ENCODE measurements at places on chromosomes 11 and 22. TPM values are rescaled to one million over a fixed set of nuclear protein-coding genes. Genes with fewer than 3 reads are reported as not detected.

DNA sequence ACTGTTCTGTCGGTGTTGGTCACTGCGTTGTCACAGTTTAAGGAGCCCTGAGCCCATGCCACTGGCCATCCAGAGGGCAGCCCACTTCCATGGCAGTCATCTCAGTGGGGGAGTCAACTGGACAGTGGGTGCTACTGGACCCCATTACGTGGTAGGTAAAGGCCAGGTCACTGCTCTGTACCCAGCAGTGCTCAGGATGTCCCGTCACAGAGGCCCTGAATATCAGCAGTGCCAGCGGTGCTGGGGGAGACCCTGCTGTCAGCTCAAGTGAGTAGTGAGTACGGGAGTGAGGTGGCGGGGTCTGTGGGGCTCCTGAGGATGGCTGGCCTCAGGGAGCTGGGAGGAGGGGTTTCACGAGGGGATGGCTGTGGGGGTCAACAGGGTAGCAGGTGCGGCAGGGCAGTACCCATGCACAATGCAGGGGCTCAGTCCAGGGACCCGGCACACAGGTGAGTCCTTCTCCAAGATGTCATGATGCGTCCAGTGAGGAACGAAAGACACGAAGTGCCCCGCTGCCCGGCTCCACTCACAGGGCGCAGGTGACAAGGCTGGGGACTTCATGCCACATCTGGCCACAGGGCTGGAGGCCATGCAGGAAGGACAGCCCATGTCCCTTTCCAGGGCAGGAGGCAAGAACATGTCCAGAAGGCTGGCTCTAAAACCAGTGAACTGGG is 27.9 kb downstream of the CELSR1 start:
- no peak for DNase-seq

DNA sequence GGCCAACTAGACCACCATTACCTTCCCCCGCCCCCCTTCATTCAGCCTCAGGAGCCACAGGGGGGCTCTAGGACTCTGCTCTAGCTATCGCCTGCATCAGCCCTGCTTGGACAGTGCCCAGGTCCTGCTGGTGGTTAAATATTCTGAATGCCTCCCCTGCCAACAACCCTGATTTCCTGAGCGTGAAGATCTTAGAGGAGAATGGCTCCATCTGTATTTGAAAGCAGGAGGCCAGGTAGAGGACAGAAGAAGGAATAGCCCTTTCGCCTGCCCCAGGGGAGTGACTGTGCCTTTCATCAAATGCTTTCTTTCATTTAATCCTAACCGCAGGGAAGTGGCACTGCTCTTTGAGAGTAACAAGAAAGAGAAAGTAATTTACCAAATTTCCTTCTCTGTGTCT is 69.2 kb downstream of the ISX start:
- no peak for DNase-seq

- DNase-seq: no peak
Measured at GRCh38 chr22:22463855-22464540, 44.5 kb downstream of the ZNF280B start.

Gene ADM2
- not detected for total RNA-seq

GRCh38 chr22:20240447-20240764 is 27.7 kb downstream of the RTN4R start:
- no peak for DNase-seq

Gene IGSF9B
- total RNA-seq: 6.6 TPM

DNA sequence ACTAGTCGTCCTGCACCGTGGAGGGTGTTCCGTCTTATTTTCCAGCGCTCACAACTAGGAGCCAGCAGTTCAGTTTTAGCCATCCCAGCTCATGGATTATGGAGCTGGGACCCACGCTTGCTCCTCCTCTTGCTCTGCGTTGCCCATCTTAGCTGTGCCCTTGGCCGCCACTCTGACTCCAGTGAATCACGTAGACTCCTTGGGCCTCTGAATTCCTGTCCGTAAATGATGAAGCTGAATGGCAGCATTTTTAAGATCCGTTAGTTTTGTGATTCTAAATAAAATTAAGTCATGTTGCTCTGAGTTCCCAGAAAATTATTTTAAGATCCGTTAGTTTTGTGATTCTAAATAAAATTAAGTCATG is 23.8 kb downstream of the BCR start:
- no peak for DNase-seq

DNA sequence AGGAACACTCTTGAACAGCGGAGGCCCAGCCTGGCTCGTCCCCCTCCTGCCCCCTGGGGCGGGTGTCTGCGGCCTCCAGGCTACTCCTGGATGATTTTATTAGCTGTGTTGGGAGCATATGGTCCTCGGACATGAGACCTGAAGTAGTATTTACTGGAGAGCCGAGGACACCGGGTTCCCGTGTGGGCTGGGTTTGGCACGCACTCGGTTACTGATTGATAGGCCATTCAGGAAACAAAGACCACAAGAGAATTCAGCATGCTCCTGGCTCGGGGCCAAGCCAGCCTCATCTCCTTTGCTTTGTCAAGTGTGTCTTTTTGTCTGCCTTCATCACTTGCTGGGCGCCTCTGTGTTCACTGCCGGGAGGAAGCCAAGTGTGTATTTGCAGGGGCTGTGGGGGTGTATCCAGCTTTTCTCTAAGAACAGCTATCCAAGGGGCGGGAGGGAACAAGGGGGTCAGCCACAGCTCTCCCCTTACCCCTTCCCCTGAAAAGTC is 9.7 kb downstream of the FXYD2 start:
- peak; percentile 83 for DNase-seq

DNA sequence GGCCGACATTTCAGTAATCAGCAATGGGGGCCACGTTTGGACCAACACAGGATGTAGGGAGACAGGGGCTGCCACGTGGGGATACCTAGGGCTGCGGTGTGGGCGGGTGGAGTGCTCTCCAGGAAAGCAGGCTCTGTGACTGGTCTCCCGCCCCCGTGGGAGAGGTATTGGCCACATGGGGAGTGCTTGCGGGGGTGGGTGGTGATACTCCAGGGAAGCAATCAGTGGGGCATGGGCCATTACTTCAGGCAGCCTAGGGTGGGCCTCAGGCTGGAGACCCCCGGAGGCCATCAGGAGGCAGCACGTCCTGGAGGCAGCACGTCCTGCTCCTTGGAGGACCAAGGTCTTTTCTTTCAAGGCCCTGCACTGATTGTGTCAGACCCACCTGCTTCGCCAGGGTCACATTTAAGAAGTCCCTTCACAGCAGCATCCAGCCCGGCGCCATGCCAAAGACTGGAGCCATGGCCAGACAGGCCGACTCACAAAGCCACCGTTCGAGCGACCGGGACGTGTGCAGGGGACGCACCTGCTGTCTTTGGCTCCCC is 3.0 kb upstream of the MUC2 start:
- DNase-seq: peak; percentile 71

GRCh38 chr11:67776852-67777520 is 102.6 kb upstream of the ALDH3B2 start:
- no peak for DNase-seq

DNA sequence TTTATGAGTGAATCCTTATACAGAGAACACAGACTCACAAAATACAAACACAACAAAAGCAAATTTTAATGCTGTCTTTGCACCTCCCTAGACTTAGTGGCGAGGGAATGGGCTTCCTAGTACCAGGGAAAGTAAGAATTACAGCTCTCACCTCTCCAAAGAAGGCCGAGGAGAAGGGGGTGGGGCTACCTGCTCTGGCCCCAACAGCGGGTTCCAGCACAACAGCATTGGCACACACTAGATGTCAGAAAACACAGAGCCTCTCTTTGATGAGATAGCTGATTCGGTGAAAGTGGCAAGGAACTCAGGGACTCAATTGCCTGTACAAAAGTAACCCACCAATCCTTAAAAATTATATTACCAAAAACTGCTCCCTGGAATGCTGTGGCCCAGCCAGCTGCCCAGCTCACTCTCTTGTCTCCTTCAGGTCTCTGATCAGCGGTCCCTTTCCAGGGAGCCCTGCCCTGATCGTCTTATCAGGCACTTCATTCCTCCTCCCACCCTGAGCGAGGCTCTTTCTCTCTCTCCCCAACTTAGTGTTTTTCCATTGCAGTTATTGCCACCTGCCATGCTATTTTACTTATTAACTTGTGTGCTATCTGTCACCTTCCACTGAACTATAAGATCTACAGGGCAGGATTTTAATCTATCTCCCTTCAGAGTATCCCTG is 30.7 kb downstream of the SPON1 start:
- no peak for DNase-seq

DNA sequence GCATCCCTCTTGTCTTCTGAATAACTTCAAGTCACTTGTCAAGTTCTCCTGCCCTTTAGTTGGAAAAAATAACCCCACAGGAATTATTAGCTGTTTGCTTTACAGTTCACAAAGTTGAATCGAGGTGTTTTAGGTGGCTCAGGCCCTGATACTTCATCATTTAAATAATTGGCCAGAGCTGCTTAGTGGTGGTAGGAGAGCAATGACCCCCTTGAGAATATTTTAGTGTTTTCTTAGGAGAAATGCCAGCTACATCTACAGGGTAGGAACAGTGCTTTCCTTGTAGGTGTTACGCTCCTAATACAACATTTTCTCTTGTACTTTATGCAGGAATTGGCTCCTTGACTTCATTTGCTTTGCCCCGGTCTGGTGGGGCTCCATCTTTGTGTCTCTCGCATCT is 73.2 kb downstream of the C22orf31 start:
- DNase-seq: no peak

DNA sequence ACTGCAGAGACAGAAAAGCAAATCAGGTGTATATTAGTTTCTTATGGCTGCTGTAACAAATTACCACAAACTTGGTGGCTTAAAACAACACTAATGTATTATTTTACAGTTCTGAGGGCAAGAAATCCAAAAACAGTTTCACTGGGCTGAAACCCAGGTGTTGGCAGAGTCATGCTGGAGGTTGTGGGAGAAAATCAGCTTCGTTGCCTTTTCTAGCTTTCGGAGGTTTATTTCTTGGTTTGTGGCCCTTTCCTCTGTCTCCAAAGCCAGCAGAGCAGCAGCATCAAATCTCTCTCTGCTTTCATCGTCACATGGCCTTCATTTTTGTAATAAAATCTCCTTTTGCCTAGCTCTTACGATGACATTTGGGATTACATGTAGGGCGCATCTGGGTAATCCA is 33.0 kb upstream of the OR6M1 start:
- no peak for DNase-seq

Gene NXPE4
- not detected for total RNA-seq

Gene MS4A6E
- not detected for total RNA-seq

Gene FADS2
- 455 TPM for total RNA-seq

DNA sequence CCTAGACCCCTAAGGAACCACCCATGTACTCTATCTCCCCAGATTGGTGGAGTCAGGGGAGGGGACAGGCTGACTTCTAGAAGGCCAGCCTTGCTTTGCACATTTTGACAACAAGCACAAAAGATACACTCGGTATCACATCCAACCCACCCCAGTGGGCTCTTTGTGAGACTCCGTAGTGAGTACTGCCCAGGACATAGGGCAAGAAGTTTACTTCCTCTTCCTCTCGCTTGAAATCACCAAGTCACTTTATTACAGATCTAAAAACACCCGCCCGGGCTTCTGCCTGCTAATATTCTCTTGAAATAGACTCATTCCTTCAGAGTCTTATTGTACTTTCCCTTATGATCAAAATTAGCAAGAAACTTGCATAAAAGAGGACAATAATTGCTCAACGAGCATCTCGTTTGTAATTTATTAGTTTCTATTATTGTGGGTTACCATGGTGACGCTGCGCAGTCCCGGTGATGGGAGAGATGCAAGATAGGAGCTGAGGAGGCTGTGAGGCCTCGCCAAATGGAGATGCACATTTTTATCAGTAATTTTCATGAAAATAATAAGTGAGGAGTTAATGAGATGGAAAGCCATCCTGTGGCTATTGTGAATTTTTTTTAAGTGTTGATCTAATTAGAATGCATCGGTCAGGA is 96.9 kb downstream of the FEZ1 start:
- no peak for DNase-seq

Gene CREB3L1
- 0.79 TPM for total RNA-seq

GRCh38 chr22:37406441-37407235 is 20.6 kb downstream of the ELFN2 start:
- no peak for DNase-seq
